ENCODE measurements at places on chromosomes 7 and 10.
A peak's percentile ranks its signal among the peaks of the same experiment; 100 is the strongest.

- no peak for DNase-seq
Measured at GRCh38 chr10:26475386-26475785, 37.2 kb downstream of the APBB1IP start.

DNA sequence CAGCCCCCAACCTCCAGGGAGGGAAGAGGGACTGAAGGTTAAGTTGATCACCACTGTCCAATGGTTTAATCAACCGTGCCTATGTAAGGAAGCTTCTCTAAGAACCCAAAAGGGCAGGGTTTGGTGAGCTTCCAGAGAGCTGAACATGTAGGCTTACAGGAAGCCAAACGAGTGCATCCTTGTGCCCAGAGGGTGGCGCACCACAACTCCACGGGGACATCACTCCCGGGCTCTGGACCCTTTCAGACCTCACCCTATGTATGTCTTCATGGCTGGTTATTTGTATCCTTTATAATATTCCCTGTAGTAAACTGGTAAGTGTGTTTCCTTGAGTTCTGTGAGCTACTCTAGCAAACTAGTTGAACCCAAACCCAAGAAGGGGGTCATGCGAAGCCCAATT is 11.5 kb upstream of the NFKB2 start:
- peak; percentile 82 for DNase-seq

GRCh38 chr7:138865843-138866242 is 67.8 kb upstream of the ATP6V0A4 start:
- peak; percentile 49 for DNase-seq

- no peak for DNase-seq
Measured at GRCh38 chr7:117774943-117775342, 98.3 kb downstream of the CTTNBP2 start.

- DNase-seq = no peak
Measured at GRCh38 chr10:76218035-76218434, 786.6 kb downstream of the LRMDA start.

- no peak for DNase-seq
Measured at GRCh38 chr10:22022257-22023032, 18.9 kb upstream of the DNAJC1 start.

- DNase-seq = no peak
Measured at GRCh38 chr10:55158633-55159032, 357.6 kb upstream of the PCDH15 start.

DNA sequence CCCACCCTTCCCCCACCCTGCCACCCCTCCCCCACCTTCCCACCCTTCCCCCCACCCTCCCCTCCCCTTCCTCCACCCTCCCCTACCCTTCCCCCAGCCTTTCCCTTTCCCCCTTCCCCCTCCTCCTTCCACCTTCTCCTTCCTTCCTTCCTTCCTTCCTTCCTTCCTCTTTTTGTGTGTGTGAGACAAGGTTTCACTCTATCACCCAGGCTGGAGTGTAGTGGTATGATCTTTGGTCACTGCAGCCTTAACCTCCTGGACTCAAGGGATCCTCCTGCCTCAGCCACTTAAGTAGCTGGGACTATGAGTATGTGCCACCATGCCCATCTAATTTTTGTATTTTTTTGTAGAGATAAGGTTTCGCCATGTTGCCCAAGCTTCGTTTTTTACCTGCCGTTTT is 35.2 kb downstream of the CYP17A1 start:
- DNase-seq = no peak

- peak; percentile 81 for DNase-seq
Measured at GRCh38 chr7:105389088-105389650, 448 bp upstream of the SRPK2 start.

GRCh38 chr7:47836080-47836479 is 112.2 kb downstream of the PKD1L1 start:
- DNase-seq = peak; percentile 18

DNA sequence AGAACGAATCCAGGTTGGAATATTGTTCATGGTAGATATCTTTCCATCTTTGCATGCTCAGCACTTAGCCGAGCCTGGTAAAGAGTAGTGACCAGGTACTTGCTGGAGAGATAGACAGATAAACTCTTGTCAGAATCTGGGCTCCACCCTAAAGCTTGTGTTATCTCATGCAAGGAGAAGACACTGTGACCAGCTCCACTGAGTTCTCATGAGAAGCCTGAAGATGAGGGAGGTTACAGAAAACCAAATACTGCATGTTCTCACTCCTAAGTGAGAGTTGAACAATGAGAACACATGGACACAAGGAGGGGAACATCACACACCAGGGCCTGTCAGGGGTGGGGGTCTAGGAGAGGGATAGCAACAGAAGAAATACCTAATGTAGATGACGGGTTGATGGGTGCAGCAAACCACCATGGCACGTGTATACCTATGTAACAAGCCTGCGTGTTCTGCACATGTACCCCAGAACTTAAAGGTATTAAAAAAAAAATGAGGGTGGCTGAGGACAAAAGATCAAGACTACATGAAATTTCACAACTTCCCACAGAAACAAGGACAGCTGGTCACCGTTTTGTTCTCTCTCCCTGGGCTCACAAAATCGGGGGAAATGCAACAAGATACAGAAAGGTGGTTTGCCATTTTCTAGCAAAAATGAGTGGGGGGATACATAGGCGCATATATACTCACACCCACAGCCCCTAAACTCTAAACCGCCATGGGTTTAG is 17.4 kb downstream of the DLG5 start:
- DNase-seq = no peak
